ENCODE measurements at places on chromosomes 5 and 9.

- DNase-seq = no peak
These were observed 265.3 kb downstream of the FSTL4 start for GRCh38 chr5:133347039-133347438.

DNA sequence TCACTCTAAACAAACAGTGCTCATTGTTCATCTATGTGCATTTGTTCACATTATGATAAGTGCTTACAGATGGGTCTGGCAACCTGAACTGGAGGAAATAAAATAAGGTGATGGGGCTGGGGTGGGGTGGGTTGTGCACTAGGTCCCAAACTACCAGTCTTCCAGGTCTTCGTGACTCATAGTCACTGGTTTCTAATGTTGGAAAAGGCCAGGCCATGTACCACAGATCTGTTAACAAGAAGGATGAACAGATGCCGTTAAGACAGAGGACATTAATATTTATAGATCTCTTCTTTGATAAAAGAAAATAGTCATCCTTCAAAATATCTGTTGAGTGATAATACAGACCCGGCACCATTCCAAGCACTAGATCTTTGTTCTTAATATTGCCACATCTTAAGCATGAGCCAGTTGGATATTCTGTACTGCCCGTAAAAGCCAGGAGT, 71.4 kb upstream of the STARD4 start:
- DNase-seq = no peak

DNA sequence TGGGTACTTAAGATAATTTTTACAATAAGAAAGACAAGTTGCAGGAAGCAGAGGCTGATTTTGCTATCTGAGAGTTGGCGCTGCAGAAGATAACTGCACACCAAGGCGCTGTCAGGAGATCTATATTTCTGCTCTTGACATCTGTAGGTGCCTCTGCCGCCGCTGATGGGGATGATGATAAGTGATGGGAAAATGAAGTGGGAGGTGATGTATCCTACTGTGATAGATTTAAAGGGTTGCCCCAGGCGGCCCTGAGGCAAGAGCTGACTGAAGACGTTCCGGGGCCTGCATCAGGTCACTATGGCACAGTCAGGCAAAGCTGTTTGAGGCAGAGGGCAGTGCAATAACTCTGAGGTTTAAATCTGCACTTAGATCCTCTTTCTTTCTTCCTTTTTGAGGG, 78.1 kb downstream of the SNCAIP start:
- DNase-seq = no peak

- DNase-seq = no peak
These were observed 10.8 kb upstream of the CCDC69 start for GRCh38 chr5:151234476-151235238.

DNA sequence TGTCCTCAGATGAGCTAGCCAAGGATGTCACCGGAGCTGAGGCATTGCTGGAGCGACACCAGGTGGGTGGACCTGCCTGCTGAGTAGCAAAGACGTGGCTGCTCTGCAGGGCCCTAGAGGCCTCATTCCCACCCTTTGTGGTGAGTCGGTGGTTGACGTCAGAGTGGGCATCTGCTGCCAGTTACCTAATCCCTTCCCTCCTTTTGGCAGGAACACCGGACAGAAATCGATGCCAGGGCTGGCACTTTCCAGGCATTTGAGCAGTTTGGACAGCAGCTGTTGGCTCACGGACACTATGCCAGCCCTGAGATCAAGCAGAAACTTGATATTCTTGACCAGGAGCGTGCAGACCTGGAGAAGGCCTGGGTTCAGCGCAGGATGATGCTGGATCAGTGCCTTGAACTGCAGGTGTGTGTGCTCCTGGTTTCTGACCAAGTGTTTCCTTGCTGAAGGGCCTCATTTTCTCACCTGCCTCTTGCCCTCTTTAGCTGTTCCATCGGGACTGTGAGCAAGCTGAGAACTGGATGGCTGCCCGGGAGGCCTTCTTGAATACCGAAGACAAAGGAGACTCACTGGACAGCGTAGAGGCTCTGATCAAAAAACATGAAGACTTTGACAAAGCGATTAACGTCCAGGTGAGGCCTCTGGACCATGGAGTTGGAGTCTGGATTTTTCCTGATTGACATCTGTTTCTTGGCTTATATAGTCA, 48.9 kb downstream of the DYNC2I2 start:
- DNase-seq = no peak

DNA sequence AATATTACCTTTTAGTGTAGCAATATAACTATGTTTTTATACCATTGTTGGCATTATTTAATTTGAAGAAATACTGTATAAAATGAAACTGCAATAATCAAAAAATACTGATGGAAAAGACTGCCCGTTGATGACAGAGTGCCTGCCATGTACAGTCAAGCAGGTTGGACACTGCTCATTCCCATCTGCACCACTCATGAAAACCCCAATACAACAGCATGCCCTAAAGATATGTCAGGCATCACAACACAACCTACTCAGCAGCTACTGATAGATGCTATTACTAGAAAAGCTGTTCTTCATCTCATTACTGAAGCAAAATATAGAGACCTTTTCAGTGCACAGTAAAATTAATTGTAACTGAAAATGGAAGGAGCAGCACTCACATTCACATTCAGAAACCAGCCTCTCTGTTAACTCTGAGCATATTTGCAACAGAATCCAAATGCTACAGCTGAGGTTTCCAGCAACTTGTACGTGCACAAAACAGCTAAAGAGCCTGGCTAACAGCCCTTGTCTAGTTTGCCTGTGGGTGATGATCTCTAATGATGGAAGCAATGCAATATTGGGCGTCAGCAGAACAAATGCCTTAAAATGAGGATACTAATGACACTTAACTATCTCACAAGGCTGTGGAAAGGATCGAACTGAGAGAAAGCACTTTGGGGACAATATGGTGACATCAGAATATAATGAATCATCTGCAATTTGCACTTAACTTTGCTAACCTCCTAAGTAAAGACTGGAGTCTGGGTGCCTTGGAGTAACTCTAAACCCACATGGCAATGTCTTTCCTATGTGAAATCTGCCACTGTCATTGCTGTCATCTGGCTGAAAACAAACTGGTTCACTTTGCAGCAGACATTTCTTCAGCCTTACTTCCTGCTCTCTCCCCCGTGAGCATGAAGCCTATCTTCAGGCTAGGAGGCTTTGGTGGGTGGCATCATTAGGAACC, 195.3 kb upstream of the RASEF start:
- DNase-seq = no peak

GRCh38 chr9:121814594-121814993, 163.2 kb downstream of the DAB2IP start:
- no peak for DNase-seq
